Activated naive CD8-positive, alpha-beta T cell treated with anti-CD3 and anti-CD28 coated beads, Interleukin-2, amount 50 U/mL, for 24 hours (primary cell): ENCODE measurements at places on chromosomes 6 and 20.

GRCh38 chr6:89048985-89049384 lies 31.6 kb upstream of the PNRC1 start:
- DNase-seq, result no peak

DNA sequence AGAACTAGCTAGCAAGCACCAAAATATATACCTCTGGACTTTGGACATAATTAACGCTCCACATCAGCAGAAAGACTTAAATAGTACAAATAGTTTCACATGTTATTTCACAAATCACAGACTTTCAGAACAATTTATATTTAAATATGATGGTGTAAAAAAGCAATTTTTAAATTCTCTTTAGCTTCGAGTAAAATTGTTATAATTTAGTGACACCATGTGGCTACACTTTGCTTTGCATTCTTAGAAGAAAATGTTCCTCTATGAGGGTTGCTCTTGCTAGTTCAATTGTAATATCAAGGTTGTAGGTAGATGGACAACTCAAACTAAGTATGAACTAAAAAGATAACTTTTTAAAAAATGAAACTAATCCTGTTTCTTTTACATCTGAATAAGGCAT lies 69.0 kb downstream of the BTBD9 start:
- no peak for DNase-seq

DNA sequence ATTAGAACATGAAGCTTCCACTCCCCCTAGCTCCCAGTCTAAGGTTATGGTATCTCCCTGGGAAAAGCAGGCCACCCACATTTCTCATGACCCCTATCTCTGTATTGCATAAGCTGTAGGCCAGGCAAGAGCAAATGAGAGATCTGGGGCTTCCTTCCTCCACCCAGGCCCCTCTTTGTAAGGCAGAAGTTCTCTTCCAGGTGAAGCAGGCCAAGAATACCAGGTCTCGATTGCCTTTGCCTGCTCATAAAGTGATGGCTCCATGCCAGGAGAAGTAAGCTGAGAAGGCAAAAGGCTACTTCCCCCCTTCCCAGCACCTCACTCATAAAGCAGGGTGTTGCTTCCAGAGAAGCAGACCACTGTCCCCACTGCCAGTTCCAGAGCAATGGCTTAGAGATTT lies 144.1 kb upstream of the KCNK16 start:
- no peak for DNase-seq

- DNase-seq, result no peak
Observed at GRCh38 chr6:165987483-165988301, 180.0 kb downstream of the TBXT start.

DNA sequence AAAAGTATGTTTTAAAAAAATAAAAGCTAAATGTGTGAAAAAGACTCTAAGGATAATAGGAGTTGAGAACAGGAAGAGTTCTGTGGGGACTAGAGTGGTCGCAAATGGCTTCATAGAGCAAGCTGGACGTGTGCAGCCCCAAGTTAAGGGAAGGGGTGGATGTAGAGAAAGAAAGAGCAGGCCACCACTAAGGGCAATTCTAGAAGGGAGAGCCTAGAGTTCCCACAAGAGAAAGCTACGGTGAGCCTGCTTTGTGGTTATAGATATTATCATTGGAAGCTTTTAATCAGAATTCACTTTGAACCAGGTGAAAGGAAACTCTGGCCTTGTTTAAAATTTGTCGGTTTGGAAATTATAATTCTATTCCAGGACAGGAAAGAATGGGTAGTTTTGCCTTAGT lies 101.6 kb downstream of the HIVEP2 start:
- DNase-seq, result no peak

DNA sequence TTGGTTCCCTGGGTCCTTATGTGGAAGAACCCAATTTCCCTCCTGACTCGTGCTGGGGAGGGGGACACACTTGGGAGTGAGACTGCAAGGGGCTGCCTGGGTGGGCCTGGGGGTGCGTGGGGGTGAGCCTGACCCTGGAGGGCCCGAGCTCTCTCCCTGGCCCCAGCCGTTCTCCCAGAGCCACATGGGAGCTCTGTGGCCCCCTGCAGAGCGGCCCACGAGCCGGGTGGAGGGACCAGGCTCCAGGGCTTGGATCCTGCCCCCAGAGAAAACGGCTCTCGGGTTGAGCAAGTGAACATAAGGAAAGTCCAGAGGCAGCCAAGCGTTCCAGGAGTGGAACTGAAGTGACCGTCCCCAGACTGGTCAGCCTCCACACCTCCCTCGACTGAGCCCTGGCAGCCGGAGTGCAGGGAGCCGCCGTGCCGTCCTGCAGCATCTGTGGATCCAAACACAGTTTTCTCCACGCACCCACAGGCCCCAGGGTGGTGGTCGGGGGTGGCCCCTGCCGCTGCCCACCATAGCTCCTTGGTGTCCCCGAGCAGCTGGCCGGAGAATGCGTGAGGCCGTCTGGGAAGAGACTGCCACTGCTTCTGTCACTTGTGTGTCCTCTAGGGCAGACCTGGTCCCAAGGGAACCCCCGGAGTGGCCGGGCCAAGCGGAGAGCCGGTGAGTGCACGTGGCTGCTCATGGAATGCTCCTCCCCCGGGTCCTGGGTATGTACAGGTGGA lies 10.6 kb downstream of the COL9A3 start:
- DNase-seq, result no peak

GRCh38 chr6:111667931-111668330 lies 62.3 kb upstream of the TRAF3IP2 start:
- no peak for DNase-seq

DNA sequence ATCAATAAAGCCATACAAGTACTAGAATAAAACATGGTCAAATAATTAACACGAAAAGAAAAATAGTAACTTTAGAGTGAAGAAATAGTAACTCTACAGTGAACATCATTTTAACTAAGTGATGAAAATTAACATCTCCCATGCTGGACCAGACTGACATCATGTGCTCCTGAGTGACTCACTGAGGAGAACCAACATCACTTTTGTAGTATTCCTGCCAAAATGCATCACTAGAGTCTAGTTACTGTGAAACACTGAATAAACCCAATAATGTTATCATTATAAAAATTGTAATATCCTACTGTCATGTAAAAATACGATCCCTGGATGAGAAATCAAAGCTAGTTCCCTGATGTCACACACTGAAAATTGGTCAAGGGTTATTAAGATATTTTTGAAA lies 361.3 kb downstream of the CD109 start:
- DNase-seq, result no peak

- peak; percentile 20 for DNase-seq
Observed at GRCh38 chr6:7919871-7920270, 9.3 kb upstream of the TXNDC5 start.

- peak; percentile 45 for DNase-seq
Observed at GRCh38 chr6:35311390-35312075, 13.9 kb downstream of the DEF6 start.

DNA sequence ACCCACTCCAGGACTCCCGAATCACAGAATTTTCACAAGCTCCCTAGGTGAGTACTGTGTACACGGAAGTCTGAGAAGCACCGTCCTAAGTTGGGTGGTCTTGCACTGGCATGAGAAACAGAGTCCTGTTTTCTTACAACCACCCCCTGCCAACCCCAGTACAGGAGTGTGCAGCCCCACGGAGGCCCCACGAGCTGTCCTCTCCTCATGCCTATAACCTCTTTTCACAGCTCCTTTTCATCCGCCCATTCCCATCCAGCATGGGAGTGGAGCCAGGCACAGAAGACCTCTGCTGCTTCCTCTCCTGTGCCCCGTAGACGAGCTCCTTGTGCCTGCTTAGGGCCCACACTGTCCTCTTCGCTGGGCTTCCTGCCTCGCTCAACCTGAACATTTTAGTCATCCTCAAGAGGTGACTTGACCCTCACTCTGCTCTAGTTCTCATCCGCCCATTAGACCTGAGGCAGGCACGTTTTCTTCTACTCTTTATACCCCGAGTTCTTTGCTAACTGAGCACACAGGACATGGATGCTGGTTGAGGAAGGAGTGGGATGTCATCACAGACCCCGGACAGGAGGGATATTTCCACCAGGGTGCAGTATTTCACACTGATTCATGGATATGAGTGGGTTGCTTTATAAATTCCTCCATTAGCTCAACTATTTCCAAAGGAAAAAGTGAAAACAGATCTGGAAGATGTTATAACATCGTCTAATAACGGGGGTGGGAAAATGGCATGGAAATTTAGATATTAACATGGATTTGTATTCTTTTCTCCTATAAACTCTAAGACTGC lies 160.5 kb downstream of the TTLL2 start:
- DNase-seq, result no peak

DNA sequence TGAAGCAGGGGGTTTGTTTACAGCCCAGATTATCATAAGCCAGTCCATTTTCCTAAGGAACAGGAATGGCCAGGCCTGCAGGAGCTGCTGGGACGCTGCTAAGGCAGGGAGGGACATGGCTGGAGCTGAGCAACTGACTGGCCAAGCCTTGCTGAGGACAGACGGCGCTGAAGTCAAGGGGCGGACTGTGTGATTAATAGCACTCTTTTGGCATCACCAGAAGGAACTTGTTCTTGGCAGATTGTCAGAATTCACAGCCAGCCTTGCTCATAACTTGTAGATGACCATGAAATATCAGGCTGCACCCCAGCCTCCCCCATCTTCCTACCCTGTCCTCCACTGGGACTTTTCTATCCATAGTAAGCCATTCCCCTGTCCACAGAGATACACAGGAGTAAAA lies 218.8 kb upstream of the RNF24 start:
- no peak for DNase-seq
